ENCODE measurements at places on chromosomes 12 and 14. TPM values are rescaled to one million over a fixed set of nuclear protein-coding genes. Genes with fewer than 3 reads are reported as not detected.

The RGS6 gene
- not detected for total RNA-seq

The TMEM132D gene
- total RNA-seq = not detected

The SLC2A14 gene
- not detected for total RNA-seq

The COL2A1 gene
- under 0.01 TPM for total RNA-seq

The POLE gene
- total RNA-seq = 11.1 TPM

The CCDC88C gene
- 0.15 TPM for total RNA-seq

The ALG10B gene
- total RNA-seq = 6.0 TPM

The RAD9B gene
- 0.29 TPM for total RNA-seq

The PTPRB gene
- 0.73 TPM for total RNA-seq

The CLEC9A gene
- total RNA-seq = not detected

The FGF6 gene
- not detected for total RNA-seq

The MYF5 gene
- total RNA-seq = not detected

The TESPA1 gene
- not detected for total RNA-seq

Measured in smooth muscle cell of trachea (primary cell).